PC-9 (cell line): ENCODE measurements at places on chromosomes 1 and 21. TPM values are rescaled to one million over a fixed set of nuclear protein-coding genes. Genes with fewer than 3 reads are reported as not detected.

DNA sequence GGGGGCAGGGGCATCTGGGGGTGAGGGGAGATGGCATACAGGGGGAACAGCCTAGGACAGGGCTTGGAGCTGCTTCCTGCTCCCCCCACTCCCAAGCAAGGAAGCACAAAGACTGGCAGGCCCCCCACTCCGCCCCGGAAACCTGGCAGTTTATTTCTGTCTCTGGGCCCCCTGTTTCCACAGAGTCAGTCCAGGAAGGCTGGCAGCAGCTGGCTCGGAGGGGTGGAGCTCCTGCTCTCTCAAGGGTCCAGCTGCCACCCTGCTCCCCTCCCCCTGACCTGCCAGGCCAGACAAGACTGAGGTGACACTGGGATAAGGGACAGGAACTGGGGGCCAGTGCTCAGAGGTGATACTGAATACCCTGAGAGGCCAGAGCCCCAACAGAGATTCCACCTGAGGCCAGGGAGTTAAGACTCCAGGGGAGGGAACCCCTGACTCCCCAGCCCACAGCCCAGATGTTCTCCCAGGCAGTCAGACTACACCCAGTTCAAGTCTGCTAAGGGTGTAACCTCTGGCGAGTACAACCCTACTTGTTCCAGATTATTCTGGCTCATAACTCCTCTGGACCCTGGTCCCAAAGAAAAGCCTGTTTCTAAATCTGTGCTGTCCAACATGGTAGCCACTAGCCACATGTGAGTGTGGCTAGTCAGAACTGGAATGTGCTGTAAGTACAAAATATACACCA lies 26.3 kb downstream of the AHDC1 start:
- DNase-seq: no peak
- no peak overlapping the region for H3K4me3 ChIP-seq
- no peaks in the 10 kb centered on the region for H3K4me1 ChIP-seq
- no peaks in the 10 kb centered on the region for H3K36me3 ChIP-seq

DNA sequence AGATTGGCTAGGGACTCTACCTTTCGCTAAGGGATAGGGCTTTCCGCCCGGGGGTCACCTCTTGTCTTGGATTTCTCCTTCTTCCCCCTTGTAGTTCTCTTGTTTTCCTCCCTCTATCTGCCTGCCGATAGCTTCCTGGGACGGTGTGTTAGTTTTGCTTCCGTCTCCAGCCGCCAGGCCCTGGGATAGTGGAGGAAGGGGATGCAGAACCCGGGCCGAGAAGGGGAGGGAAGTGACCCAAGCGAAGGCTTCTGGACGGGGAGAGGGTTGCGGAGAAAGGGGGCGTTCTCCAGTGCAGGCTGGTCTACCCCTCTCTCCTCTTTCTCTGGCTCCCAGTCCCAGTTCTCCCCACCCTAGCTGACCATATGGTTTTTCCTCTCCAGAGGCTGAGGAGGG lies 871 bp downstream of the TUFT1 start:
- H3K27me3 ChIP-seq: no peaks in the 10 kb centered on the region
- peaks cover 25% of the 10 kb centered on the region for H3K36me3 ChIP-seq
- H3K4me1 ChIP-seq: peaks cover 67% of the 10 kb centered on the region

GRCh38 chr21:29130270-29130969 lies at the start of gene MAP3K7CL:
MAP3K7CL (plus strand) TSS chr21:29130644; CDS start chr21:29133345, 2,701 bp downstream.
- no peaks in the 10 kb centered on the region for H3K4me1 ChIP-seq
- no peaks in the 10 kb centered on the region for H3K36me3 ChIP-seq
- no peak within 1 kb of the TSS for H3K27ac ChIP-seq
- H3K27me3 ChIP-seq: no peaks in the 10 kb centered on the region

- H3K27ac ChIP-seq: no peak overlapping the region
- H3K4me1 ChIP-seq: no peaks in the 10 kb centered on the region
- no peak overlapping the region for H3K4me3 ChIP-seq
- DNase-seq: no peak
Measured at GRCh38 chr1:230992100-230992774, 13.3 kb downstream of the ARV1 start.

- no peaks in the 10 kb centered on the region for H3K4me1 ChIP-seq
- H3K4me3 ChIP-seq: no peak overlapping the region
- H3K36me3 ChIP-seq: no peaks in the 10 kb centered on the region
- peaks cover 3% of the 10 kb centered on the region; the same call in 1 of the 2 replicates for H3K27me3 ChIP-seq
- DNase-seq: no peak
Measured at GRCh38 chr1:208767816-208768215, 523.6 kb upstream of the PLXNA2 start.

DNA sequence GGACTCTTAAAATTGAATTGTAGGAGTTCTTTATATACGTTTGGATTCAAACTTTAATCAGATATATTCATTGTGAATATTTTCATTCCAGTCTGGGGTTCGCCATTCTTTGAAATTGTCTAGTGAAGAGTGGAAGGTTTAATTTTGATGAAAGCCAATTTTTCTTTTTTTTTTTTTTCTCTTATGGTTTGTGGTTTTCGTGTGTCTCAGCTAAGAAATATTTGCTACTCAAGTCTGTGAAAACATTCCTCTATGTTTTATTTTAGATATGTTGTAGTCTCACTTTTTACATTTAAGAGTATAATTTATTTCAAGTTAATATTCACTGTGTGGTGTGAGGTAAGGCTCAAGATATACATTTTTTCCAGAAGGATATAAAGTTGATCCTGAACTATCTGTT lies 220.5 kb downstream of the KCNT2 start:
- H3K4me3 ChIP-seq: no peak overlapping the region
- no peaks in the 10 kb centered on the region for H3K27me3 ChIP-seq

- DNase-seq: no peak
- H3K36me3 ChIP-seq: peaks cover 18% of the 10 kb centered on the region
- no peak overlapping the region for H3K27ac ChIP-seq
Measured at GRCh38 chr1:43704838-43705237, 2.5 kb upstream of the ST3GAL3 start.

DNA sequence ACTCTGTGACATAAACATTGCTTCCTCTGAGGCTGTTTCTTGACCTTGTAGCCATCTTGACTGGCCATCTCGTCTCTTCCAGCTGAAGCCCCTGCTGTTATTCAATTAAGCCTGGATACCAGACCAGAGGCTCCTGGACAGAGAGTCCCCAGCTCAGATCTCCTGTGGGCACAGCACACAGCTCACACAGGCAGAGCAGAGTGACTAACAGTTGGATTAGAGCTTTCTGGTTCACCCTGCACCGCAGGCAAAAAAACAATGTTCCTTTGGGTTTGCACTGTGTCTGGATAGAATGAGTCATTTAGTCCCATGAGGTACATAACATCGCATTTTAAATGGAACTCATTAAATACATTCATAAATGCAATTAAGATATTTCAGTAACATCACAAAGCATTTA lies 33.4 kb upstream of the USH2A start:
- H3K27ac ChIP-seq: no peak overlapping the region
- no peak overlapping the region for H3K4me3 ChIP-seq
- H3K27me3 ChIP-seq: no peaks in the 10 kb centered on the region
- no peaks in the 10 kb centered on the region for H3K36me3 ChIP-seq

- peaks cover 11% of the 10 kb centered on the region for H3K4me1 ChIP-seq
- no peak for DNase-seq
- H3K27me3 ChIP-seq: no peaks in the 10 kb centered on the region
- no peaks in the 10 kb centered on the region for H3K36me3 ChIP-seq
- peak overlapping the region; percentile 83 for H3K4me3 ChIP-seq
Measured at GRCh38 chr1:204152310-204153044, 633 bp upstream of the ETNK2 start.

- peak; percentile 45 for DNase-seq
- H3K27me3 ChIP-seq: no peaks in the 10 kb centered on the region
- no peak overlapping the region for H3K4me3 ChIP-seq
- no peaks in the 10 kb centered on the region for H3K36me3 ChIP-seq
- no peaks in the 10 kb centered on the region for H3K4me1 ChIP-seq
Measured at GRCh38 chr21:28822486-28823335, 170.0 kb downstream of the LTN1 start.

DNA sequence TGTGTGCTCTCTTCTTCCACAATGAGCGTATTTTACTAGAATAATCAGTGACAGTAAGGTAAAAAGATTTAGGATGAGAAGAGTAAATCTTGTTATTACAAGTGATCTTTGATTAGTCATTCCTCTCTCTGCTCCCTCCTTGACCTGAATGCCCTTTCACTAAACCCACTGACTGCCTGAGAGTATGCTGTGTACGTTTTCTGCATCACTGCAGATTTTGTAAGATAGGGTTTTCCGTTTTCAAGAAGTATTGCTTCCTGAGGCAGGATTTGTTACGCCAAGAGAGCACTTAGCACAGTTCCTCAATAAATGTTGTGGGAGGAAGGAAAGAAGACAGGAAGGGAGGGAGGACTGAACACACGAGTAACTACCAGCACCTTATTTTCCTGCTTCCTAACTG lies 7.7 kb upstream of the LAMB3 start:
- no peaks in the 10 kb centered on the region for H3K27me3 ChIP-seq
- H3K27ac ChIP-seq: peak overlapping the region; percentile 47
- DNase-seq: no peak
- H3K36me3 ChIP-seq: no peaks in the 10 kb centered on the region
- peaks cover 49% of the 10 kb centered on the region for H3K4me1 ChIP-seq
- H3K4me3 ChIP-seq: no peak overlapping the region

DNA sequence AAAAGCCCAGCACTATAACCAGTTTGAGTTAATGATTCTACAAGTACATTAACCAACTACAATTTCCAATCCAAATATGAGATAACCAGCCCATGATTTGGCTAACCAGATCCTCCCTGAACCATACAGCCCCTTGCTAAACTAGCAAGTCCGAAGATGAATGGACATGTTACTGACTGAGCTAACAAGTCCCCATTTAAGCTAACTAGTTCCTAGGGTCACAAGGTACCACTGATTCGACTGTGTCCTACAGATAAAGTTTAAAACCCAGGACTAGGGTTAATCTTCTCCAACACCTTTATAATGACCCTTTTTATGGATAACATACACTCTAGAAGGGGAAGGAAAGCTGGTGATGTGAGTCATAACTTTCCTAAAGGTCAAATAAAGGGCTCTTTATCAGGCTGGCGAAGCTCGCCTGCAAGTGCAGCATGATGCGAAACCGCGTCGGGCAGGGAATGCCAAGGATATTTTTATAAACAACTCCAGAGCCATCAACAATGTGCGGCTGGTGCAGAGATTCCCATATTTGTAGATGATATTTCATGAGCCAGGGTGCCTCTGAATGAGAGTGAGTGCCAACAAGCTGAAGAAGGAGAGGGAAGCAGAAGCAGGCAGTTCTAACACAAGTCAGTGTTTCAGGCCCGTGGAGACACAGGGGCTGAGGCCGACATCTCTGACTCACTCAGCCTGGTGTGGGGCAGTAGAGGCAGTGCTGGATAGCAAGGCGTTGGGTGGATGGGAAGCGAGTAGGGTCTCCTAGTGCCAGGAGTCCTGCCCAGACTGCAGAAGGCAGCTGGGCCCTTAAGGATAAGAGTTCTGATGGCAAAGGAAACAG lies 75.6 kb upstream of the ROR1 start:
- peaks cover 19% of the 10 kb centered on the region for H3K4me1 ChIP-seq
- no peak for DNase-seq
- H3K36me3 ChIP-seq: no peaks in the 10 kb centered on the region

DNA sequence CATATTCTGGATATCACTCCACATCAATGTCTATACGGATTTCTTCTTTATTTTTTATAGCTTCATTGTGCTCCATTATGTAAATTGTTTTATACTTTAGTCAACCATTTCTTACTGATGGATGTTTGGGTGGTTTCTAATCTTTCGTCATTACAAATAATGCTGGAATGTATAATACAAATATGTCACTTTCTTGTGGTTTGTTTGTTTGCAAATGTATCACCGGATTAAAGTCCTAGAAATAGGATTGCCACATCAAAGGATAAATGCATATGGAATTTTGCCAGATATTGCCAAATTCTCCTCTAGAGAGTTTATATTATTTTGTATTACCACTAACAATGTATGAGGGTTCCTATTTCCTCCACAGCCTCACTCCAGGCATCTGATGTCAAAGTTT lies 48.7 kb upstream of the PRDM2 start:
- H3K4me1 ChIP-seq: no peaks in the 10 kb centered on the region
- H3K4me3 ChIP-seq: no peak overlapping the region
- H3K27me3 ChIP-seq: peaks cover 2% of the 10 kb centered on the region; the same call in 1 of the 2 replicates

DNA sequence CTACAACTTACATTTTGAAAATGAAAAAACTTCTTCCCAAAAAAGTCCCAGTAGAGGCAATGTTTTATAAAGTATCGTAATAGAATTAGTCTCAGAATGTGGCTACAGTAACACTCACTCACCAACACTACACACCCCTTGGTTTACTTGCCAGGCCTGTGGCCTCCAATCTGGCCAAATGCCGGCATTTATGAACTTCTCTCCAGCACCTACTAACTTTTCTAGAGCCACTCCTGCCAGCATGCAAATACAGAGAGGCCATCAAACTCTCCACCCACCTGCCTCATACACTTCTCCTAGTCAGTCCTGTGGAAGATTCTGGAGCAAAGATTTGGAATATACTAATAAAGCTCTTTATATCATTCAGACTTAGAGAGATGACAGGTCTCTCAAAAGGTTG lies 32.3 kb downstream of the STPG1 start:
- H3K27ac ChIP-seq: no peak overlapping the region
- DNase-seq: no peak
- H3K27me3 ChIP-seq: no peaks in the 10 kb centered on the region
- no peaks in the 10 kb centered on the region for H3K36me3 ChIP-seq
- peaks cover 30% of the 10 kb centered on the region for H3K4me1 ChIP-seq

GRCh38 chr1:90911353-90911752 lies 110.5 kb downstream of the ZNF644 start:
- no peaks in the 10 kb centered on the region for H3K27me3 ChIP-seq
- no peak overlapping the region for H3K27ac ChIP-seq
- DNase-seq: no peak
- H3K4me1 ChIP-seq: no peaks in the 10 kb centered on the region
- peaks cover 26% of the 10 kb centered on the region for H3K36me3 ChIP-seq
- no peak overlapping the region for H3K4me3 ChIP-seq

DNA sequence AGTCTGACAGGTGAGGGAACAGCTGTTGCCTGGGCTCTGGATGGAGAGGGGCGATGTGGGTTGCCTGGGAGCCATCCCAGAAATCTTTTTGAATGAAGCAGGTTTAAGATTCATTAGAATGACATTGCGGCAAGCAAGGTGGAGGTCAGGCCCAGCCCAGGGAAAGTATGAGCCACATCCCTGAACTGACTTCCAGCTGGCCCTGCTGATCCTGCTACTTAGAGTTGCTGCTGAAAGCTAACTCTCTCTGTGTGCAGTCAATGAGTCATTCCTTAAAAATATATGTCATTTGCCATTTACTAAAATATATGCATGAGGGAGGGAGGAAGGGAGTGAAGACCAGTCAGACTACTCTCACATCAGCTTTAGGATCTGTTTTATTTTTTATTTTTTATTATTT lies 54.3 kb upstream of the RAB3GAP2 start:
- H3K27me3 ChIP-seq: no peaks in the 10 kb centered on the region
- H3K36me3 ChIP-seq: no peaks in the 10 kb centered on the region
- no peak overlapping the region for H3K4me3 ChIP-seq
- peak; percentile 81 for DNase-seq
- peak overlapping the region; percentile 49; the same call in 1 of the 2 replicates for H3K27ac ChIP-seq

GRCh38 chr1:201140235-201140940 lies 13.4 kb upstream of the ASCL5 start:
- H3K4me3 ChIP-seq: no peak overlapping the region
- DNase-seq: no peak
- no peaks in the 10 kb centered on the region for H3K4me1 ChIP-seq
- no peak overlapping the region for H3K27ac ChIP-seq

CHODL gene
- total RNA-seq: 0.44 and 0.53 TPM in 2 replicates

MYBPH gene
- total RNA-seq: not detected in 2 replicates

CHIA gene
- not detected in 2 replicates for total RNA-seq

CATSPERE gene
- total RNA-seq: 0.30 and 1.2 TPM in 2 replicates

DDAH1 gene
- total RNA-seq: 29.6 and 31.9 TPM in 2 replicates

NKAIN1 gene
- total RNA-seq: 0.96 TPM in 1 of 2 replicates, not detected in the other

CXADR gene
- 12.7 and 21.7 TPM in 2 replicates for total RNA-seq

TSTD1 gene
- 51.4 and 70.8 TPM in 2 replicates for total RNA-seq
